AML-193 (cell line): ENCODE measurements at places on chromosomes 2 and 18.

DNA sequence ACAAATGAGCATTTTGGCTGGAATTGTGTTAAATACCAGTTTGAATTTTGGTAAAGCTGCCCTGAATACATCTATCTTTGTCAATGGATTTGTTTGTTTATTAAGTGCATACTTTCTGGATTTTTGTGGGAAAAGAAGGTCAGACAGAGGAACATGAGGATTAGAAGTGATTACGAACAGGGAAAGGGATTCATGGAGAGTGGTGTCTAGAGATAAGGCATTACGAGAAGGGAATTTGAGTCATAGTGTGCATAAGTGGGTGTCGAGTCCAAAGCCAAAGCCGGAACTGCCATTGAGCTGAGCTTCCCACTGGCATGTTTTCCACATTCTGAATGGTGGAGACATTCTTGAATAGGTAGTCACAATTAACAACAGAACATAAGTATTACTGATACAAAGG, 68.9 kb upstream of the EFEMP1 start:
- DNase-seq, result no peak

GRCh38 chr2:36520431-36520830, 77.5 kb downstream of the FEZ2 start:
- DNase-seq, result no peak

GRCh38 chr18:9092665-9093064, 9.8 kb upstream of the NDUFV2 start:
- no peak for DNase-seq

- DNase-seq, result no peak
Observed at GRCh38 chr2:28539118-28539541, 43.3 kb downstream of the PLB1 start.

GRCh38 chr2:33785201-33786106, 186.4 kb upstream of the FAM98A start:
- DNase-seq, result no peak

GRCh38 chr2:217752714-217753459, 249.9 kb downstream of the TNS1 start:
- no peak for DNase-seq

DNA sequence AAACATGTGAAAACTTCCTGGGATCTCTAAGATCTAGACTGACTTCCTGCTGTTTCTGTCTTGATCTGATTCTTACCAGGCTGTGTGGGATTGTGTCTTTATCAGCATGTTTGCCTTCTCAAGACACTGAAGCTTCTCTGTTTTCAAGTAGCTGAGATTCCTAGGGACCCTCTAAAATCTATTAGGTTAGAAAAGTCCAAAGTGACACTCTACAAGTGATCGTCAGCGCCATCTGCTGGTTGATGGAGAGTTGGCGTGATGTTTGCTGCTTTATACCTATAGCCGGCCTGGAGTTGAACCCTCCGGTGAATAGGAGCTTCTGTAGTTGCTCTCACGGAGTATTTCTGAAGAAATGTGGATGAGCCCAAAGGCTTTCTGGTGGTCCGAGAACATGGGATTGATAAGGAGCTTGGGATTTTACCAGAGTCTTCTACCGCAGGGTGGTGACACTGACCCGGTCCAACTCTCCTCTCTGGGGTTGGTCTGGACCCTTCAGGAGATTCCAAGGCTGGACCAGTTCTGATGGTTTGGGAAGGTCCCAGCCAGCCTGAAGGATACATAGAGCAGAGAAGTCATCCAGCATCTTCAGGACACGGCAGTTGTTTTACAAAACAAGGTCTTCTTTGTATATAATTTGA, 96.0 kb upstream of the TTC39C start:
- DNase-seq, result peak; percentile 39

DNA sequence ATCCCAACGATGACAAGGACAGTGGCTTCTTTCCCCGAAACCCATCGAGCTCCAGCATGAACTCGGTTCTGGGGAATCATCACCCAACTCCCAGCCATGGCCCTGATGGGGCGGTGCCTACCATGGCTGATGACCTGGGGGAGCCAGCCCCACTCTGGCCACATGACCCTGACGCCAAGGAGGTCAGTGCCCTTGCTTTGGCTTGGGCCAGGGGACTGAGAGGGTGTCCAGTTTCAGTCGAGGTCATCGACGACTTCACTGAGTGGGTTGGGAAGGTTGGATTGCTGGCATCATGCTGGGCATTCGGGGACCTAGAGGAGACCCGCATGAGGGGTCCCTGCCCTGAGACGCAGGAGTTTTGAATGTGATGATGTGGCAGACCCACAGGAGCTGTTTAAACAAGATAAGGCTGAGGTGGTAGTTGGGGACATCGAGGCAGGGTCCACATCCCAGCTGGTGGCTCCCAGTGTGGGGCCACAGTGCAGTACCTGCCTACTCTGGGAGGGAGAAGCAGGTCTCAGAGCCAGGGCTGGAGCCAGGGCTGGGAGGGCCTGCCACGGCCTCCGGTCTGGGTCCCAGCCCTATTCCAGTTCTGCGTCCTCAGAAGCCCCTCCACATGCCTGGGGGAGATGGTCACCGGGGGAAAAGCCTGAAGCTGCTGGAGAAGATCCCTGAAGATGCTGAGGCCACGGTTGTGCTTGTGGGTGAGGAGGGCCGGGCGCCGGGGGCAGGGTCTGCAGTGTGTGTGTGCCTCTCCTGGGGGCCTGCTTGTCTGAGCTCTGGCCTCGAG, 6.0 kb downstream of the SLC4A3 start:
- peak; percentile 35 for DNase-seq

GRCh38 chr2:45778720-45779171, 127.3 kb downstream of the PRKCE start:
- DNase-seq, result peak; percentile 52

- DNase-seq, result no peak
Observed at GRCh38 chr18:51171223-51171622, 26.3 kb downstream of the MEX3C start.

- no peak for DNase-seq
Observed at GRCh38 chr2:241666627-241667400, 19.8 kb downstream of the DTYMK start.

- DNase-seq, result no peak
Observed at GRCh38 chr2:25257931-25258846, 83.5 kb downstream of the DNMT3A start.

DNA sequence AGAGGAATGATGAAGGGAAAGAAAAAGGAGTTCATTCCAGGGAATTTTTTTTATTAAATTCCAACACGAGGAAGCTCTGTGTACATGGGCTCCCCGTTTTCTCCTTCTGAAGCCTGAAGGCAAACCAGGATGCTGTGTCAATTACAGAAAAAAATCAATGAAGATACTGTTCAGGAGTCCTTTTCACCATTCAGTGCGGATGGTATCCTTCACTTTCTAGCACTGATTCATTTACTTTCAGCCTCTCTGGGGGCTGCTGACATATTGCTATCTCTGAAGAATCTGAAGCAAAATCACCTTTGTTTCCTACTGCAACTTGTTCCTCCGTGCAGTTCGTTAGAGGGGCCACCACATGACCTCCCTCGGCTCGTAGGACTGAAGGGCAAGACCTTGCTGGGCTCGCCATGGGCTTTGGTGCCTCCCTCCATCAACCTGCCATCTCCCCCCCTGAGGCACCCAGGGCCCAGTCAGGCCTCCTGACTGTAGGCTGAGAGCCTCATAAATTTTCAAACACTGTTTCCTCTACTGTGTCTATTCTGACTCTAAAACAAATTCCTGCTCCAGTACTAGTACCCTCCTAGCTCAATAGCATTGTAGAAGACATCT, 25.5 kb upstream of the ST8SIA3 start:
- no peak for DNase-seq

GRCh38 chr2:36618381-36618780, 20.4 kb upstream of the FEZ2 start:
- peak; percentile 7 for DNase-seq

- no peak for DNase-seq
Observed at GRCh38 chr2:238003234-238004031, 36.6 kb downstream of the UBE2F start.

DNA sequence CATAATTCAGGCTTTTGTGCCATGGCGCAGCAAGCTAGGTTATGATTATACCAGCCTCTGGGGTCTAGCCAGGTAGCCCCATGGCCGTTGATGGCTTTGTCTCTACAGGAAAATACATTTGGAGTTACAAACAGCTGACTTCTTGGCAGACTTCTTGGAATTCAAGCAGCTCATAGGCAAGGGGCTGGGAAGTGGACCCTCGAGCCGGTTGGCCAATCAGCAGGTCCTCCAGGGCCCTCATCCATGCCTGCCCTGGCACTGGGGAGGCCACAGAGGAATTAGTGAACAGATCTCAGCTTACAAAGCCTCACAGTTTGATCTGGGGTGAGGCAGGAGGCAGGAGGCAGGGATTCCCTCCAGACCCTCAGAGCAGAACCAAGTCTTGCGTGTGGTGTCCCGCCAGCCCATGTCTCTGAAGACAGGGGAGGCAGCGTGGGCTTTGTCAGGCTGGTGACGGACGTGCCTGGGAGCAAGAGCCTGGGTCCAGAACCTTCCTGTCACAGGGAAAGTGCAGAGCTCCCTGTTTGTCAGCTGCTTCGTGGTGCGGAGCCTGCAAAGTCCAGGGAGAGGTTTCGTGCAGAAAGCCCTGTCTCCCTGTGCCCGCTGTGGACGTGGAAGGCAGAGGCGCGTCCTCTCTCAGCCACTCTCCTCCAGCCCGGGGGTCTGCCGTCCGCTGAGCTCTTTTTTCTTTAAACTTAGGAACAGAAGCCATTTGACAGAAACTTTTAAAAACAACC, 131.7 kb downstream of the KLHL29 start:
- DNase-seq, result no peak

DNA sequence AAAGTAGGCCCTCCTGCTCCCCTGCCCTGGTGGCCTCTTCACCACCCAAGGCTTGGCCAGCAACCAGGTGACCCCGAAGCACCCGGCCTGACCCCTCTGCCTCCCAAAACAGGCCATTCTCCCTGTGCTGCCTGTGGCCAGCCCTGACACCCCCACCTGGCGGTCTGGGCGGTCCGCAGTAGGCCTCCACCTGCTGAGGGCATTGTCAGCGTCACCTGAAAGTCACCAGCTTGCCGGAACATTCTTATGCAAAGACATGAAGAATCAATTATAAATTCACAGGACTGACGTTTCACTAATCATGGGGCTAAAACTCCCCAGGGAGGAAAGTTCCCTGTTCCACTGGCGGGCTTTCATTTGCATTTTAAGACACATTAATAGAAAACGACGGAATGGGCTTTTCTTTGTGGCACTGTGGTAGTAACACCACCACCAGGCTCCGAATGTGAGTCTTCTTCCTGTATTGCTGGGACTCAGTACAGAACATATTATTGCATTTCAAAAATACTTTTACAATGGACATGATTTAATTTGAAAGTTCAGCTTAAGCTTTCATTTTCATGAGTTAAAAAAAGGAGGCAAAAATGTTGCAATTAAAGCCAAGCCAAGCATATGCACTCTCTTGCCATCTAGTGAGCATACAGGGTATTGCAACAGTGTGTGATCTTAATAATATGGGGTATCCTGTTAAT, 57.4 kb downstream of the ADI1 start:
- peak; percentile 64 for DNase-seq

DNA sequence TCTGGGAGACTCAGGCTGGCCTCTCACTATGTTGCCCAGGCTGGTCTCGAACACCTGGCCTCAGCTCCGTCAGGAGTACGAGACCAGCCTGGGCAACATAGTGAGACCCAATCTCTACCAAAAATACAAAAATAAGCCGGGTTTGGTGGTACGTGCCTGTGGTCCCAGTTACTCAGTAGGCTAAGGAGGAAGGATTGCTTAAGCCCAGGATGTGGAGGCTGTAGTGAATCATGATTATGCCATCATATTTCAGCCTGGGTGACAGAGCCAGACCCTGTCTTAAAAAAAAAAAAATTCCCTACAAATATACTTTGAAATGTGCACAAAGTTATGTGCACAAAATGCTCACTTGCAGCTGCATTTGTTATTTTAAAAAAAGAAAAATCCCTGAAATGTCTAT, 26.3 kb upstream of the AGAP1 start:
- DNase-seq, result no peak

- DNase-seq, result no peak
Observed at GRCh38 chr2:166090346-166090745, 37.5 kb downstream of the SCN1A start.

DNA sequence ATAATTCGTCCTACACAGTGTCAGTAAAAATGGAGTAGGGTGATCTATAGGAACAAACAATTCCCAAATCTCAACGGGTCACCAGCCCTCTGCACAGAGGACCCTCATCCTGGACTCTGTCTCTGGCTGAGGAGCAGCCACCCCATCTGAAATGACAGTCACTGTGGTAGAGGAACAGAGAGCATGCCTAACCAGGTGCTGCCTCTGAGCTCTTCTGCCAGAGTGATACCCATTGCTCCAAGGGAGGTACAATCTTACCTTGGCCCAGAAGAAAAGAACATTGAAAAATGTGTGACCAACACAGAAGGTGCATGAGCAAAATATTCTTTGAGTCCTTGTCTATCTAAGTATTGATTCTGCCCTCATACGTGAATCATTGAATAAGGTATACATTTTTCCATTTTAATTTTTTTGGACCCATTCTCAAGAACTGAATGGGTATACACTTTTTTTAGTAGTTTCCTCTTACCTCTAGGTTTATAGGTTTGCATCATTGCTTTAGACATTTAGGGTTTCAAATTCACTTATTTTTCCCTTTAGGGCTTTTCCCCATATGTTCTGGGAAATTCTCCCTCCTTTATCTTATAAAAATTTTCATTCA, 8.7 kb downstream of the SP140 start:
- no peak for DNase-seq

GRCh38 chr2:167386694-167387093, 498.4 kb downstream of the XIRP2 start:
- no peak for DNase-seq

DNA sequence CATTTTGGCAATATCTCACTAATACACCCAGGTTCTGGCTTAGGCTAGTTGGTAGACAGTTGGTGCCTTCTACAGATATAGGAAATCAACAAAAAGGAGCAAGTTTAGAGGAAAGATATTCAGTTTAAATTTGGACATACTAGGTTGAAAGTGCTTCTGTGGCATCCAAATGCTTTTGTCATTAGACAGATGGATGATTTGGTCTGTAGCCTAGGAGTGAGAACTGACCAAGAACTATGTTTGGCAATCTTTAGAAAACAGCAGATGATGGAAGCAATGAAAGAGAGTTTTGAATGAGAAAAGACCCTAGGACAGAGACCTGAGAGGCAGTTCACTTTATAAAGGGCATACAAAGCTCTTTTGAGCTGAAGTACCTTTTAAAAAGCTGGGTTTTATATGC, 201.3 kb upstream of the FSHR start:
- no peak for DNase-seq

GRCh38 chr2:1278861-1279260, 134.4 kb upstream of the TPO start:
- DNase-seq, result no peak

DNA sequence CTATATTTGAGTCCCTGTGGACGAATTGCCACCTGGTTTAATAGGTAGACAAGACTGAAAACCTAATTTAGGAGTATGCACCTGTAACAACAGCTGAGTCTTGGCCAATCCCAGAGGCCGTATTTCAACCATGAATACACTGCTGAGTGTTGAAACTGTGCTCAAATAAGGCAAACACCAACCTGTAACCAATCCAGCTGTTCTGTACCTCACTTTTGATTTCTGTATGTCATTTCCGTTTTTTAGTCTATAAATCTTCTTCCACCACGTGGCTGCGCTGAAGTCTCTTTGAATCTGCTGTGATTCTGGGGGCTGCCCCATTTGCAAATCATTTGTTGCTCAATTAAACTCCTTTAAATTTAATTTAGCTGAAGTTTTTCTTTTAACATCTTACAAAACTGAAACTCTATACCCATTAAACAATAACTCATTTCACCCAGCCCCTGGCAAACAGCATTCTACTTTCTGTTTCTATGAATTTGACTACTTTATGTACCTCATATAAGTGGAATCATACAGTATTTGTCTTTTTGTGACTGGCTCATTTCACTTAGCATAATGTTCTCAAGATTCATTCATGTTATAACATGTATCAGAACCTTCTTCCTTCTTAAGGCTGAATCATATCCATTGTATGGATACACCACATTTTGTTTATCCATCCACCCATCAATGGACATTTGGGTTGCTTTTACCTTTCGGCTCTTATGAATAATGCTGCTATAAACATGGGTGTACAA, 7.5 kb upstream of the YPEL5 start:
- DNase-seq, result no peak
